ENCODE measurements at places on chromosomes 1 and 21.

GRCh38 chr1:52225174-52225573, 83.3 kb downstream of the ZFYVE9 start:
- DNase-seq = no peak

DNA sequence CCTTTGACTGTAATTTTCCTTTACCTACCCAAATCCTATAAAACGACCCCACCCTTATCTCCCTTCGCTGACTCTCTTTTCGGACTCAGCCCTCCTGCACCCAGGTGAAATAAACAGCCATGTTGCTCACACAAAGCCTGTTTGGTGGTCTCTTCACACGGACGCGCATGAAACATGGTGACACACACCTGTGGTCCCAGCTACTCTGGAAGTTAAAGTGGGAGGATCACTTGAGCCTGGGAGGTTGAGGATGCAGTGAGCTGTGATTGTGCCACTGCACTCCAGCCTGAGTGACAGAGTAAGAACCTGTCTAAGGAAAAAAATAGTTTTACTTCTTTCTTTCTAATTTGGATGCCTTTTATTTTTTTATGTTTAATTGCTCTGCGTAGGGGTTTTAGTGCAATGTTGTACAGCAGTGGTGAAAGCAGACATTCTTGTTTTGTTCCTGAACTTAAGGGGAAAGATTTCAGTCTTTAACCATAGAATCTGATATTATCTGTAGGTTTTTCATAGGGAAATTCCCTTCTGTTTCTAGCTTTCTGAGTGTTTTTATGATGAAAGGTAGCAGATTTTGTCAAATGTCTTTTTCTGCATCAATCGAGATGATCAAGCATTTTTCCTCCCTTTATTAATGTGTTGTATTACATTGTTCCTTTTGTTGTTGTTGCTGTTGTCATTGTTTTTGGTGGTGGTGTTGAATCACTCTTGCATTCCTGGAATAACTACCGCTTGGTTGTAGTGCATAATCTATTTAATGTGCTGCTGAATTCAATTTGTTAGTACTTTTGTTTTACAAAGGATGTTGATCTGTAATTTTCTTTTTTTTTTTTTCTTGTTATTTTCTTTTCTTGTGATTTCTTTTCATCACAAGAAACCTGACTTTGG, 497.4 kb downstream of the DISC1 start:
- DNase-seq = no peak

- no peak for DNase-seq
Measured at GRCh38 chr1:235552146-235552716, 48.0 kb upstream of the B3GALNT2 start.

DNA sequence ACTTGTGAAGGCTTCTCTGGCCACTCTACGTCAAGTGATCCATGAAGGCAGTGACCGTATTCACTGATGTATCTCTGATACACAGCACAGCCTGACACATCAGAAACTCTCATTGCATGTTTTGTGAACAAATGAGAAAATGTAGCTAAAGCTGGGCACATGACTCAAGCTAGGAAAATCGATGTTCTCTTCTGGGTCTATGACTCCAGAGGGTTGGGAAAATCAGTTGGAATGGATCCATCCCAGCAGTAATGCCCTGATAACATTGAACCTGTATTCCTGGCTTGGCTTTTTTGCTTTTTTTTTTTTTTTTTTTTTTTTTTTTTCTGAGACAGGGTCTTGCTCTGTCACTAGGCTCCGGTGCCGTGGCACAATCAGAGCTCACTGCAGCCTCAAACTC, 395.7 kb downstream of the KCNH1 start:
- DNase-seq = no peak

DNA sequence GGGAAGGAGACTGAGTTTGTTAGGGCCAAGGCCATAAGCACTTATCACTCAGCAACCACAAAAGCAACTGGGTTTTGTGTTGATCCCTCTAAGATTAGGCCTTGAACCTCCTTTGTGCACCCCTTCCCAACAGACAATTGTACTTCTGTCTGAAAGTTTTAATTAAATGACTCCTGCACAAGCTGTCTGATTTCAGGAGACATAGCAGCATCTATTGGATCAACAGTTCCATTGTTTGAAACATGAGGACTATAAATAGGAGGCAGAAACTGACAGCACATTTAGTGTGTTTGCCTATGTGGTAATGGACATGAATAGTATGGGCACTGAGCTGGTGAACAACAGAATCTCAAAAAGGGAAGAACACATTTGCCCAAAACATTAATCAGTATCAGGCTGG, 167.3 kb upstream of the KCNJ6 start:
- DNase-seq = no peak

DNA sequence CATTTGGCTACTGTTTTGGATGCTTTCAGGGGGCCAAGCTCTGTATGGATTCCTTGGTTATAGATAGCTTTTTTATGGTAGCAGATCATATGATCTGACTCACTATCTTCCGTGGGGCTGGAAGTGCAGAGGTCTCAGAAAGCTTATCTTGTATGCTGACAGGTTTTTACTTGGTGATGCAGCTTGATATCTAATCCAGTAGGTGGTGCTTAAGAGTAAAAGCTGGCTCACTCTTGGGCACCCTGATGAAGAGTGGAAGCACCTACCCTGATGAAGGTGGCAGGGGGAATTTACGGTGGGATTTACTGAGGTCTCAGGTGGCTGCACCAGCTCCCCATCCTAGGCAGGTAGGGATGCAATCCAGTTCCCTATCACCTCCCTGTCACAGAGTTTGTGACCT, 151.2 kb downstream of the PTBP2 start:
- DNase-seq = no peak

DNA sequence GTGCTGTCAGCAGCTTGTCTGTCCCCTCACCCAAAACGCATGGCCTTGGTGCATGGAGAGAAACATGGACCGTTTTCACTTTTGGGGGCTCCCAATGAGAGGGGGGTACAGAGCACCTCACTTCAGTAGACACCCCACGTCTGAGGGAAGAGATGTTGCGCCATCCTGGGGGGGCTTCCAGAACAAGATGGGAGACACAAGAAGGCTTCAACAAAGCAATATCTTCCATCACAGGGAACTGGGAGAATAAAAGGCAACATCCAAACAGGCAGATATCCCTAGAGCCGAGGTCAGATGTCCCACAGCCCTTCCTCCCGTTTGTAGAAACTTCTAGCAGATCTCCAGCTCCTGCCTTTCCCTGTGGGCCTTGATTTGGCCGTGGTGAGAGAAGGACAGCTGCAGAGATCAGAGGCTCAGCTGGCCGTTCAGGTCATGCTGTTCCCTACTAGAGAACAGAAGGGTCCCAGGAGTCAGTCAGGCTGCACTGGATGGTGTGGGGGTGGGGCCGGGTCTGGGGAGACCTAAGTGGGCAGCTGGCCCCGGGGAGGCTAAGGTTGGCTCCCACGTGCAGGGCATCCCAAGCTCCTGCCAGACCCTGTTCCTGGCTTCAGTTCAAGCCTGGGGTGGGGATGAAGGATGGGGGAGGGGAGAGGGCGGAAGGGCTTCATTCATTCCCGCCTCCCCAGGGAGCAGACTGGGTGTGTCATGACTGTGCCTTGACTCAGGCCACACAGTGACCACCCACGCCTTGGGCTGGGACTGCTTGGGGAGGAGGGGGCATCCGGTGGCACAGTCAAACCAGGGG, 4.4 kb downstream of the PLOD1 start:
- DNase-seq = no peak

DNA sequence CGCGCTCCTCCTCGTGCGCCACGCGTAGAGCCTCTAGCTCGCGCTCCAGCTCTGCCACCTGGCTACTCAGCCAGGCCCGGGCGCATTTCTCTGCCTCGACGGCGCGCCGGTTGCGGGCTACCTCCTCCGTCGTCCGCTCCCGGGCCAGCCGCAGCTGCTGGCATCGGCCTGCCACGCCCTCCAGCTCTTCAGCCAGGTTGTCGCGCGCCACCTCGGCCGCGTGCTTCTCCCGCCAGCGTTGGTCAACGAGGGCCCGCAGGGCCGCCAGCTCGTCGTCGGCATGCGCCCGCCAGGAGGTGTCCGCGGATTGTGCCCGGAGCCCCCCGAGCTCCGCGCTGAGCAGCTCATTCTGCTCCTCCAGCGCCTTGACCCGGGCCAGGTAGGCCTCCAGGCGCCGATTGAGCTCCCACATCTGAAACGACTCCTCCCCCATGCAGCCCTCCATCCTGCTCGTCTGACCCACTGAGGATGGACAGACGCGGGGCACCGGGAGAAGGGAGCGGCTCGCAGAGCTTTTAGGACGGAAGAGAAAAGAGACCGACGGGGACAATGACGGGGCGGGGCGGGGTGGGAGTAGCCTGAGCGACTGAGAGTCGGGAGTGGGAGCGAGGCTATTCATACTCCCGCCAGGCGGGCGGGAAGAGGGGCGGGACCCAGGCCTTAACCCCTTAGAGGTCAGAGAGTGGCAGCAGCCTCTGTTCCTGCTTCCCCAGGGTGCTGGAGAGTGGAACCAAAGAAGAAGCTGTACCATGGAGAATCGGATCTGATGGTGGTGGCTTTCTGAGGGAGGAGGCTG, at the start of gene NES:
Gene NES, minus strand, starts transcription at position 588 of the 796 bp plus-strand sequence. Its CDS starts 143 bp downstream, at position 445.
- no peak for DNase-seq

DNA sequence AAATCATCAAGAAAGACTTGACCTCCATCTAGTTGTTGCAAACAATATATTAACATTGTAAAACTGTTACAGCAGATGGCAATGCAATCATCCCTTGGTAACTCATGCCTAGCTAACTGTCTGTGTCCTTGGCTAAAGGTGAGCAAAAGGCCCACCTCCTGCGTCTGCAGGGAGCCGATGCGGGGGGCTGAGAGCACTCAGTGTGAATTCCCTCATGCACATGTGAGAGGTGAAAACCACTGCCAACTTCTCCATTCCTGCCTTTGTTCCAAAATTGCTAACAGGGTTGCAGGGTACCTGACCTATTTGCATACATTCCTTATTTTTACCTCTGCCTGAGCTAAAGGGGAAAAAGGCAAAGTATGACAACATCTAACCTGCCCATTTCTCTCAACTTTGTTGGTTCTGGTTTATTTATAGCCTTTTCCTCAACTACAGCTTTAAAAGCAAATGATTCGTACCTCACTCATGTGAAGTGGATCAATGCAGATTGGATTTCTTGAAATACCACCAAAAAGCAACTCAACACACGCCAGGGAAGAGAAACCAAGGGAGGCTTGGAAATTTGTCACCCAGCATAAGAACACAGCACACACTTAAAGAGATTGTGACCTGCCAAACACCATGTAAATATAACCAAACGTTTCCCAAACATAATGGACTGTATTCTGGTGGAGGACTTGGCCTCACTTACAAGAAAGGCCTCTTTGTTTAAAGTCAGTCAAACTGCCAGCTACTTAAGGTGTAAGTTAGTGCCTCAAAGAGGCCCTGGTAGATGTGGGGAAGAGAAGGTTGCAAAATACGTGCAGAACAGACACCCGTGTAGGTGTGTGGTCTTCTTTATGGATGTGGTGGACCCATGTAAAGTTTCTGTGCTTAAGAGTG, 651.0 kb downstream of the SMYD3 start:
- DNase-seq = peak; percentile 7

DNA sequence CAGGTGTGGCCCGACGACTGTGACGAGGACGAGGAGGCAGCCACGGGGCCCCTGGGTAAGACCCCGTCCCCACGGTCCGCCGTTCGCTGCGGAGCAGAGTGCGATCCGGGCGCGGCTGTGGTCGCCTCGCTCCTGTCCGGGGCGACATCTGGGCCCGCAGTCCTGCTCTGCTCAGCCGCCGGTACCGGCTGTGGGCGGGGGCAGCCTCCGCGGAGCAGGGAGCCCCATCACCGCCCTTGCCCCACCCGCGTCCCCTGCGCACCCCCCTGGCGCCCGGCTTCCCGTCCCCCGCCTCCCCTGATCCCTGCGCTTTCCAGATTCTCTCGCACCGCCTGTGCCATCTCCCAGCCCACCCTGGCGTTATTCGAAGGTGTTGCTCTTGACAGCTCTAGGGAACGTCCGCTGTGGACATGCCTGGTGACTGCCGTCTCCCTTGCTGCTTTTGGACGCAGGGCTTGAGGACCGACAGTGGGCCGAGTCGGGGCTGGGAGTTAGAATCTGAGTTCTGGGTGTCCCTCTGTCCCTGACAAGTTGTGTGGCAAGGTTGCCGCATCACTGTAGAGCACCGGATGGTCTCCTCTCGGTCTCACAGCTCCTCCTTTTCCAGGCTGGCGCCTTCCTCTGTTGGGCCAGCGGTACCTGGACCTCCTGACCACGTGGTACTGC, 596 bp downstream of the TOR3A start:
- no peak for DNase-seq

DNA sequence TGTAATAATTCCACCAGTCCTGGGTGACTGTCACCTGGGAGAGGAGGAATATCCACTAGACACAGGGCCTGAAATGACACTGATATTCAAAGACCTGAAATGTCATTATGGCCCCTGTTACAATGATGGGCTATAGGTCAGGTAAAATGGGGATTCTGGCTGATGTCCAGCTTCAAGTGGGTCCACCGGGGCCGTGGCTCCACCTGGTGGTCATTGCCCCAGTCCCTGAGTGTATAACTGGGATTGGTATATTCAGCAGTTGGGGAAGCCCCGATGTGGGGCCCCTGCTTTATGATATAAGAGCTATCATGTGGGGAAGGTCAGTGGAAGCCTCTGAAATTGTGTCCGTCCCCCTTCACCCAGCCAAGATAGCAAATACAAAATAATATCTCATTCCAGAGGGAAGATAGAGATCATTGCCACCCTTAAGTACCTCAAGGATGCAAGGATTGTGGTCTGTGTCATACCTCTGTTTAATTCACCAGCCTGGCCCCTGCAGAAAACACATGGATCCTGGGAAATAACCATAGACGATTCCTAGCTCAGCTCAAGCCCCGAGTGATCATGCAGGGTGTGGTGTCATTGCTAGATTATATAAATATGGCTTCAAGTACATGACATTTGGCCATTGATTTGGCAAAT, 19.4 kb downstream of the PLEKHO1 start:
- no peak for DNase-seq

DNA sequence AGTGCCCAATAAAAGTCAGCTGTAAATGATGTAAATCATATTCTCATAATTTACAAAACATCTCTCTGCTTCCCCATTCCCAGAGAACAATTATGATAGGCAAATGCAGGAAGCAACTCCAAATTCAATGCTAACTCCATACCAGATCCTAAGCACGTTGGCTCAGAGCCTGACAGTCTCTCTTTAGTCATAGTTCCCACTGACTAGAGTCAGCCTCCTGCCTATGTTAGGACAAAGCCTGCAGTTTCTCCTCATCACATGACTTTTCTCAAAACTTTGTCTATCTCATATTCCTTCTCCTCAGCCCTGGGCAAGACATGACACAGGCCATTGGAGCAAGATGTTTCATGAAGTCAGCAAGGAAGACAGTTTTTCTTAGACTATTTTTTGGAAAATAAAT, 101.5 kb upstream of the COL24A1 start:
- DNase-seq = no peak

DNA sequence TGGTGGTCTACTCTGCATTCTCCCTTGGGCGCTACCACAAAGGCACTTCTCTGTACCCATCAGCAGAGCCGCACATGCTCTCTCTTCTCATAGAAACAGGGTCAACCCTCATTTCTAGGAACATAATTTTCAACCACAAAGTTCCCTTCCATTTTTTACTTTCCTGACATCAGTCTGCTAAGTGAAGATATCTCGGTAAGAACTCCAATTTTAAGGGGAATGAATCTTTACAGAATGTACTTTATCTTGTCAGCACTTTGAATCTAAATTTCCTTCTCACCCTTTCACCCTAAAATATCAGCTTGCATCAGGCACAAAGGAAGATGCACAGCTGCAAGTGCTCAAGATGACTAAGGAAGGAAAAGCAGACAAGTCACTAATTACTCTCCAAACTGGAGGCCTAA, 545.9 kb downstream of the SMYD3 start:
- DNase-seq = no peak

Data from iPS DF 6.9 (cell line).